ENCODE measurements at places on chromosomes 12 and 14. TPM values are rescaled to one million over a fixed set of nuclear protein-coding genes. Genes with fewer than 3 reads are reported as not detected.

- peak; percentile 13 for DNase-seq
Measured at GRCh38 chr12:108789546-108789945, 58.2 kb upstream of the CORO1C start.

DNA sequence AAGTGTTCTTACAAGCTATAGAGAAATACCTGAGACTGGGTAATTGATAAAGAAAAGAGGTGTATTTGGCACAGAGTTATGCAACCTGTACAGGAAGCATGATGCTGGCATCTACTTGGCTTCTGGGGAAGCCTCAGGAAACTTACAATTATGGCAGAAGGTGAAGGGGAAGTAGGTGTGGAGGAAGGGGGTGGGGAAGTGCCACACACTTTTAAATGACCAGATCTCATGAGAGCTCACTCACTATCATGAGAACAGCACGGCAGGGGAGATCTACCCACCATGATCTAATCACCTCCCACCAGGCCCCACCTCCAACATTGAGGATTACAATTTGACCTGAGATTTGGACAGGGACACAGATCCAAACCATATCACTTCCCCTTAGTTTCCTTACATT, 32.8 kb downstream of the TSHR start:
- DNase-seq: no peak

DNA sequence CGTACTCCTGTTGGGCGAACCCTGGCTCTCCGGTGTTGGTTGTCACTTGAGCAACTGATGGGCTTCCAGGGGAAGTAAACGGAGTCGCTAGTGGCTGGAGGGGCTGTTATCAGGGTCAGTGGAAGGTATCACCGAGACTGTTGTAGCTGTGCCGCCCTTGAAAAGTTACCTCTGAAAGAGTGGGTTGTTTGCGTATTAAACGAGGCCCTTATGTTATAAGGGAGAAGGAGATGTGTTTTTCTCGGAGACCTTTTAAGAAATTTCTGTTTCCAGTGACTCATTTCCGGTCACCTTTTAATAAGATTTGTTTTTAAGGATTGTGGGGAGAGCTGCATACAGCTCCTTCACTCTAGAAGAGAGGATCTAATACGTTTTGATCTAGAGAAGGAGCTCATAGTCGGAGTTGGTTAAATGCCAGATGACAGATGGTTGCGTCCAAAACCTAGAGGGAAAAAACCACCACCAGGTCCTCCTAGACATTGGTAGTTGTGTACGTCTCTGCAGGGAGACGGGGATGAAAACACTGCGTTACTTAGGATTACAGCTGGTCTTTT, 750 bp upstream of the DBX2 start:
- DNase-seq: no peak

DNA sequence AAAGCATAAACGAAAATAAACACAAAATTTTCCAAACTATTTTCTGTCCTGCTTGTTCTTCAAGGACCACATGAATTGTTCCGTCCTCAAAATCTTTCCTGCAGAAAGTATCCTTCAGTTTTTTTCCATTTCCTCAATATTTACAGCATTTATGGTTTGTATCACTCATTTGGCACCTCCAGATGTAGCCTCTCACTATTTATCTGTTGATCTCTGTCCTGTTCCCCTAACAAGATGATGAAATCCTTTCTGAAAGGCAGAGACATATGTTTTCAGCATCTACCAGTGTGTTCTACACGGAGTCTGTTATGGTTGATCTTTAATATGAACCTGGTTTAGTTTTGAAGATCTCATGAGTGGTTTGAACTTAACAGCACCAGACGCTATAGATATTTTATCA, 490.2 kb downstream of the NELL2 start:
- no peak for DNase-seq

- DNase-seq: no peak
Measured at GRCh38 chr12:98635657-98636323, 8.8 kb downstream of the IKBIP start.

DNA sequence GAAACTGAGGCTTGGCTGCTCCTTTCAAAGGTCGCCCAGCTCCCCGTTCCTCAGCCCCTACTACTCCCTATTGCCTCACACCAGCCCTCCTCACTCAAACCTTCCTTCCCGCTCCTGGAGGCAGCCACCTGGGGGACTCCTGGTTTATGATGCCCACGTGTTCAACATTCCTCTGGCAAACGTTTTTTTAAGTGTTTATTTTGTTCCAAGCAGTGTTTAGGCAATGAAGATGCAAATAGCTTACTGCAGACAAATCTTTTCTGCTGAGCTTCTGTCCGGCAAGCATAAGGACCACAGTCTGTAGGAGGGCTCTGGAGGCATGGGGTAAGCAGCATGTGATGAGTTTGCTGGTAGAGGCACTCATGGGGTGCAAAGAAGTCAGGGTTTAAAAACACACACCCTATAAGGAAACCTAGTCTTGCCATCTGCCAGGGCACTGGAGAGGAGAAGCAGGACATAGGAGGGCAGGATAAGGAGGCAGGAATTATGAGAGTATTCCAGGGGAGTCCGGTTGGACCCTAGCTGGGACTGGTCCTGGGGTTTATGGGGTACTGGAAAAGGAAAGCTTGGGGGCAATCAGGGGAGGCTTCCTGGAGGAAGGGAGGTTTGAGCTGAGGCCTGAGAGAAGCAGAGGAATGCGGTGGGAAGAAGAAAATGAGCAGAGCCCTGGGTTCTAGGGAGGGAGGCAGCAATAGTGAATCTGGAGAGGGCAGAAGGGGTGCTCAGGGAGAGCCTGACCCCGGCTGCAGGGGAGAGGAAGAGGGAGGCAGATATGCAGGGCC, 123.3 kb downstream of the NCOR2 start:
- peak; percentile 31 for DNase-seq

The GPD1 gene
- total RNA-seq: 0.36 TPM

The STON2 gene
- total RNA-seq: 0.42 TPM

The CCDC77 gene
- 13.4 TPM for total RNA-seq

The HCAR3 gene
- not detected for total RNA-seq

The MYO1H gene
- not detected for total RNA-seq

The OR4K1 gene
- total RNA-seq: not detected

All from natural killer cell treated with Interleukin-12 subunit alpha and Interleukin-12 subunit beta and Interleukin-15 and Interleukin-18, amount 100 ng/mL, for 72 hours (primary cell).